GM12878 (cell line): ENCODE measurements at places on chromosomes 13 and 19. TPM values are rescaled to one million over a fixed set of nuclear protein-coding genes. Genes with fewer than 3 reads are reported as not detected.

Gene EFNB2
- 0.40 and 0.44 TPM in 2 replicates for total RNA-seq

GRCh38 chr13:46373623-46374022, 13.4 kb downstream of the RUBCNL start:
- DNase-seq, result no peak
- H3K36me3 ChIP-seq, result peaks cover 17% of the 10 kb centered on the region
- H3K4me3 ChIP-seq, result peak overlapping the region; percentile 15; the same call in 1 of the 2 replicates
- H3K27me3 ChIP-seq, result no peaks in the 10 kb centered on the region
- peaks cover 82% of the 10 kb centered on the region for H3K4me1 ChIP-seq

DNA sequence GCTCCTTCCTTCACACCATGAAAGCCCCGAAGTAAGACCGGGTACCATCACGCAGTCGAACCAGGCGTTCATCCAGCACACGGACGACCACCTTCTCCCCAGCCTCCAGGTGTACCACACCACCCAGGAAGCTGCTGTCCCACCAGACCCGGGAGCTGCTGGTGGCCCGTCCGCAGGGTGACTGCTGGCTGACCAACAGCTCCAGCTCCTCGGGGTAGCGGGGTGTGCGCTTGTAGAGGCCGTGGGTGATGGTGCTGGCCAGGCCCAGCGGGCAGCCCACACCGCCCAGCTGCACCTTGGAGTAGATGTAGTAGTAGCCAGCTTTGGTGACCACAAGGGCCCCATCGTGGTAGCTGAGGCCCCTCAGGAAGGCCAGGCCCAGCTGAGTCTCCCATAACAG, 5.0 kb downstream of the TNFSF14 start:
- H3K27ac ChIP-seq, result no peak overlapping the region
- H3K4me1 ChIP-seq, result peaks cover 26% of the 10 kb centered on the region
- H3K27me3 ChIP-seq, result no peaks in the 10 kb centered on the region
- peaks cover 8% of the 10 kb centered on the region for H3K36me3 ChIP-seq
- no peak for DNase-seq
- H3K4me3 ChIP-seq, result no peak overlapping the region

Gene PRX
- 1.2 and 1.3 TPM in 2 replicates for total RNA-seq

- no peaks in the 10 kb centered on the region for H3K4me1 ChIP-seq
- peak overlapping the region; percentile 72 for H3K4me3 ChIP-seq
- DNase-seq, result no peak
- H3K27ac ChIP-seq, result peak overlapping the region; percentile 29
- no peaks in the 10 kb centered on the region for H3K27me3 ChIP-seq
These were observed 384 bp downstream of the TRAPPC2B start for GRCh38 chr19:57363688-57364181.

Gene NDUFA11
- 306 and 309 TPM in 2 replicates for total RNA-seq

DNA sequence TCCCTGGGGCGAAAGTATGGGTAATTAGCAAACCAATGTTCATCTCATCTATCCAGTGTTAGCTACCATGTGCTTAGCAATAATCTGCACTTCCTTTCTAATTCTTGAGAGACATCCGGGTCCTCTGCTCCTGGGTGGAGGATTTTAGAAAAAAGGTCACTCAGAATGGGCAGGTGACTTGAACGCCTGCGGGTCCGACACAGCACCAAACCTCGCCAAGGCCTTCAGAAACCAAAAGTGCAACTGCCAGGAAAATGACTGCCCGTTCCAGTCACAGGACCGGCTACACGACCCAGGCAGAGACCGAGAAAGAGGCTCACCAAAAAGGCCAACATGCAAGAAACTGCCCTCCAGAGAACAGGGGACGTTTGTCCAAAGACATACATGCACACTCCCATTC, 39.9 kb downstream of the ZNF146 start:
- no peak overlapping the region for H3K4me3 ChIP-seq
- H3K36me3 ChIP-seq, result no peaks in the 10 kb centered on the region
- no peaks in the 10 kb centered on the region for H3K4me1 ChIP-seq
- H3K27ac ChIP-seq, result no peak overlapping the region
- H3K27me3 ChIP-seq, result no peaks in the 10 kb centered on the region
- DNase-seq, result no peak

GRCh38 chr19:21430675-21431074, 33.7 kb downstream of the ZNF493 start:
- H3K36me3 ChIP-seq, result no peaks in the 10 kb centered on the region
- H3K27ac ChIP-seq, result no peak overlapping the region
- H3K4me1 ChIP-seq, result no peaks in the 10 kb centered on the region
- no peak for DNase-seq
- no peaks in the 10 kb centered on the region for H3K27me3 ChIP-seq

DNA sequence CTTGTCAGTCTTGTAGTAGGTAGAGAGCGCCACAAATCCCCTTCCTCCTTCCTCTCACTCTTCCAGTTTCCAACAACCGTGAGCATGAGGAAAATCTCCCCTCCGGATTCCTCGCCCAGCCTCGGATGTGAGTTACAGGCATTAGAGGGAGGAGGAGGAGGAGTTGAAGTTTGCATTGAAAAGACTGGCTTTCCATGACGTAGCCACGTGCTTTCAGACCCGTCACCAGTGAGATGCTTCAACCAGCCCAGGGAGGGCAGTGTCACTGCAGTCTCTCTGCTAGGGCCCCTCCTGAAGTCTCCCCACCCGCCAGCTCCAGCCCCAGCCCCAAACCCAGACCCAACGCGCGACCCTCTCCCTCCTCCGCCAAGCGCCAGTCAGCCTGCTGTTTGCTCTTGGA, 442 bp upstream of the FGF14 start:
- H3K27me3 ChIP-seq, result peaks cover 10% of the 10 kb centered on the region
- H3K4me1 ChIP-seq, result no peaks in the 10 kb centered on the region
- DNase-seq, result no peak
- no peak overlapping the region for H3K27ac ChIP-seq

- no peaks in the 10 kb centered on the region for H3K4me1 ChIP-seq
- H3K27ac ChIP-seq, result no peak overlapping the region
- no peak for DNase-seq
- H3K4me3 ChIP-seq, result no peak overlapping the region
- H3K36me3 ChIP-seq, result no peaks in the 10 kb centered on the region
These were observed 1321.8 kb upstream of the PCDH9 start for GRCh38 chr13:68551701-68552522.
